ENCODE measurements at places on chromosomes 7 and 10.

DNA sequence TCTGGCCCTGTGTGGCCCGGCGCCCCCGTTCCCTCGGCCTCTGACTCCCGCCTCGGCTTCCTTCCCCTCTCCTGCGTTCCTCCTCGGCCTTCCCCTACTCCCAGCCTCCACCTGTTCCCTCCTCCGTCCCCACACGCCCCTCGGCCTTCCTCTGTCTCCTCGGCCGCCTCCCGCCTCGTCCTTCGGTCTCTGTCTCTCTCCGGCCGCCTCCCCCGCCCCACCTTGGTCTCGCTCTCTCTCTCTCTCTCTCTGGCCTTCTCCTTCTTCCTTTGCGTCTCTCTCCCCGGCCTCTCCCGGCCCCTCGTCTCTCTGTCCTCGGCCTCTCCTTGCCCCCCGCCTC, 588 bp downstream of the GET4 start:
- DNase-seq = no peak

- peak; percentile 72 for DNase-seq
These were observed 758 bp upstream of the OPTN start for GRCh38 chr10:13099144-13099665.

- peak; percentile 74 for DNase-seq
These were observed 72.7 kb downstream of the ELFN1 start for GRCh38 chr7:1742555-1743303.

DNA sequence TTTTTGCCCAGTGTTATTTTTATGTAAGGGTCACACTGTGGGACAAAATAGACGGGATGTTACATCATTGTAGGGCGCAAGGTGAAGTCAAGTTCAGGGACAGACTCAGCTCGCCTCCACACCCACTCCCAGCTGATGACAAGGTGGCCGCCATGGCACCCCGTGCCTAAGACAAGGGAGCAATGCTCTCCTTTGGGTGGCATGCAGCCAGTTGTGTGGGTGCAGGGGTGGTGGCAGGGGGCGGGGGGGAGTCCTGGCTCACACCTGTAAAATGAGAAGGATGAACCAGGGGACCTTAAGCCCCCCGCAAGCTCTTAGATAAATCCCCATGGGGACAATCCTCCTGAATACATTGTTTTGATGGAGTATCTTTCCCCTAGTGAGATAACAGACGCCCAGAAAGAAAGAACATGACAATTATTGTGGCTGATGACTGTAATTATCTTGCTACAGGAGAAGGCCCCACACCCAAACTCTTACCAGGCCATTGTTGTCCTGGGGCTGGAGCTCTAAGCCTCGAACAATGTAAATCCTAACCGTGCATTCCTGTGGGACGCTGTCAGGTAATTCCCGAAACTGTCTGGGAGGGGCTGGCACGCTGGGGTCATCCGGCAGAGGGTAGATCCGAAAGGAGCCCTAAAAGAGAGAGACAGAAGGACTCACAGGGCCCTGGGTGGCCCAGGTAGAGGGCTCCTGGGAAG, 148.7 kb downstream of the MYOF start:
- peak; percentile 86 for DNase-seq

DNA sequence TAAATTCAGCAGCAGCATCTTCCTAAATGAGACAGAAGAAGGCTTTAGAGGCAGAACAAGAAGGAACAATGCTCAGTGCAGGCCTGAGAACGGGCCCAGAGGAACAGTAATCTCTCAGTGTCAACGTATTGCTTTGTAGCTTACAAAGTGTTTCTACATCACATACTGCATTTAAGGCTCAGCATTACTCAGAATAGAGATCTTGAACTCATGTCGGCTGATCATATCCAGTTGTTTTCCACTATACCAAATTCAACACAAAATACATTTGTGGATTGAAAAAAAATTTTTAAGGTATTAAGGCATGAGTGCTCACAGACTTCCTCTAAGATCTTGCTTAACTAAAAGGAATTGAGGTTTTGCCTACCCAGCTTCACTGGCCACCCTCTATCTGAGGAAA, 325.1 kb downstream of the HPSE2 start:
- no peak for DNase-seq

DNA sequence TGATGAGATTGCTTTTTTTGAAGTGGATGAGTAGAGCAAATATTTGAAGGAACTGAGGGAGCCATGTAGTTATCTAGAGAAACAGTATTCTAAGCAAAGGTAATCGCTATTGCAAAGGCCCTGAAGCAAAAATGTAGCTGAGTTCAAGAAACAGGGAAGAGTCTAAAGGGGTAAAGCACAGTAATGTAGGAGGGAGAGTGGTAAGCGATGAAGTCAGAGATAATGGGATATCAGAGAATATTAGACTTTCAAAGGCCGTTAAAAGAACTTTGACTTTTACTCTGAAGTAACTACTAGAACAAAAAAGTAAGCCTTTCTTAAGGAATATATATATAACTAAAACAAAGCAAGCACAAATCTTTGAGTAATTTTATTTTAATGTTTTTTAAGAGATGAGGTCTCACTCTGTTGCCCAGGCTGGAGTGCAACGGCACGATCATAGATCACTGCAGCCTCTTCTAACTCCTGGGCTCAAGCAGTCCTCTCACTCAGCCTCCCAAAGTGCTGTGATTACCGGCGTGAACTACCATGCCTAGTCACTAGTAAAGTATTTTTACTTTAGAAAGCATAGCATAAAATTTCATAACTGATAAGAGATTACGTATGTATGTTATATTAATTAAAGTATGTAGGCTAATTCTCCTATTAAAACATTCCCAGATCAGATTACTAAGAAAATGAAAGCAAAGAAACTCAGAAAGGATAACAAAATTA, 61.7 kb upstream of the OIT3 start:
- no peak for DNase-seq

DNA sequence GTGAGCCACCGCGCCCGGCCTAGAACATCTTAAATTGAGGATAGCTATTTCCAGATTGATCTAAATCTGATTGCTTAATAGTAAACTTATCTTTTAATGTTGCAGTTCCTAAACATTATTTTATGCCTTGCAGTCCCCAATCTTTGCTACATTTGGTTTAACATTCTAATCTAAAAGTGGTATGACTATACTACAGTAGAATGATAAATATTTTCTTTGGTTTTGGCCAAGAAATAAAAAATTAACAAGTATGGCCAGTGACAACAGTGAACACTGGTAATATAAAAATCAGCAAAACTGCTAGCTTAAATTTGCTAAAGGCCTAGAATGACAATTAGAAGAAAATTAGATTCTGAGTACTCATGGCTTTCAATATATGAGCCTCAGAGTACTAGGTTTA, 73.5 kb downstream of the CDK6 start:
- no peak for DNase-seq

DNA sequence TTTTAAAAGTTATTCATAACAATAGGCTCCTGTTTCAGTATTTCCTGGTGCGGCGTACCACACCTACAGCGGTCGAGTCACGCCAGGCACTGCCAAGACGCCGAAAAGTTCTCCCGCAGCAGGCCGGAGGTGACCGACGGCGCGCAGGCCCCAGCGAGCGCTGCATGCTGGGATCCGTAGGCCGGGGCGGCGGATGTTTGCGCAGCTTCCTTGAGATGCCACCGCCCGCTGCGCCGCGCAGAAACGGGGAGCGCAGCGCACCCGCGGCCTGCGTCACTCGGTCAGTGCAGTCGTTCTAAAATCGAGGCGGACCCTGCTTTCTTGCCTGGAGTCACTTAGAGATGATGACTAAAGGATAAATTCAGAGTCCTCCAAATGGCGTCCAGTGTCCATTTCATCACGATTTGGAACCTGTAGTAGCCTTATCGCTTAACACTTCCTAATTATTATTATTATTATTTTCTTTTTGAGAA, 1.3 kb upstream of the KIF11 start:
- peak; percentile 89 for DNase-seq

GRCh38 chr7:138388673-138389491, 71.2 kb upstream of the TRIM24 start:
- no peak for DNase-seq

GRCh38 chr7:30845426-30846135, 66.1 kb upstream of the AQP1 start:
- no peak for DNase-seq

GRCh38 chr10:90658791-90659190, 199.0 kb downstream of the HTR7 start:
- no peak for DNase-seq

DNA sequence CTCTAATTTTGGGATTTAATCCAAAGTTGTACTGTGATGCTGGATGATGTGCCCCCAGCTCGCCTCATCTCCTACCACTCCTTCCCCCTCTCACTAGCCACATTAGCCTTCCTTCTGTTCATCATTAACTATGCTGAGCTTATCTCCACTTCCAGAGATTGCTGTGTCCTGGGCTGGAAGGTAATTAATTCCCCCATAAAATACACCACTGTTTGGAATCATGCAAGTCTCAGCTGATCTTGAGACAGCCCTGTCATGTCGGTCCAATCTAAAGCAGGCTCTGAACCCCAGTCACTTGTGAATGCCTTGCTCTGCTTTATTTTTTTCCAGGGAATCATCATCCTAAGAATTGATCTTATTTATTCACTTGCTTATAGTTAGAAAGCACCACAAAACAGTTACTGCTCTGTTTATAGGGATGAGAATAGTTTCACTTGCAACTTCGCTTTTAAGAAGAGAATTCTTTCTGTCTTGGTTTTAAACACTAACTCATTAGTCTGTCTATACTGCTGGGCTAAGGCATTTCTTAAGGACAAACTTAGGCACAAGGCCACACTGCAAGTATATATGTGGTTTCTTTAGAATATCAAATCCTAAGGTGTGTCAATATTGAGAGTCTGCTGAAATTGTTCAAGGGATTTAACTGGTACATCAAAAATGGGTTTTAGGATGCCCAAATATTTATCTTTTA, 341.1 kb upstream of the SEMA3A start:
- no peak for DNase-seq

GRCh38 chr7:135169964-135170273, 588 bp downstream of the CYREN start:
- DNase-seq = no peak

DNA sequence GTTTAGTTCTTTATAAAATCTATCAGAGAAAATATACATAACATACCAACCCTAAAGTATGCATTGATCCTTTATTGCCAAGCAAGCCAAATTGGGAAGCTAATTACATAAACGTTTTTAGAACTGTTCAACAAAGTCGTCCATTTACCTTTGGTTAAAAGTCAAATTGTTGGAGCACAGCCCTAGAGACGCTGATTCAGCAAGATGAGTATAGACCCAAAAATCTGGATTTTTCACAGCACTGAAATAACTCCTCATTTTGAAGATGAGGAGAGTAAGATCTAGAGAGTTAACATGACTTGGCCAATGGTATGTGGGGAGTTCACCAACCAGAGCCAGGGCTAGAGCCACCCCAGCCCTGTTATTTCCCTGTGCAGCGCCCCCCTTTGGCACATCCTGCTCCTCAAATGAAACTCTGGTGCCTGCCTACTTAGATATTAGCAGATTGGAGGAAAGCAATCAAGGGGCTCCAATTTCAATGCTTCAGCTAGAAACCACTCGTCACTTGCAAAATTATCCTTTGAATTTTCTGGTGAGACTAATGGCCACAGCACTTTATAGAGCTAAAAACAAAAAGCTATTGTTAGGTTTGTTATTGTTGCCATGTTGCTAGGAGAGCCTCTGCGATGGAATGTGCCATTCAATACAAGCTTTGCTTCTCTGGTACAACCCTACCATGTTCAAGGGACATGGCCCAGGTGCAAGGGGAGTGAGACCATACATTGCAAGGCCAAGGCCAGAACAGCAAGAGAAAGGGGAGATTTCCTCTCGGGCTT, 132.6 kb upstream of the ZEB1 start:
- DNase-seq = peak; percentile 71

DNA sequence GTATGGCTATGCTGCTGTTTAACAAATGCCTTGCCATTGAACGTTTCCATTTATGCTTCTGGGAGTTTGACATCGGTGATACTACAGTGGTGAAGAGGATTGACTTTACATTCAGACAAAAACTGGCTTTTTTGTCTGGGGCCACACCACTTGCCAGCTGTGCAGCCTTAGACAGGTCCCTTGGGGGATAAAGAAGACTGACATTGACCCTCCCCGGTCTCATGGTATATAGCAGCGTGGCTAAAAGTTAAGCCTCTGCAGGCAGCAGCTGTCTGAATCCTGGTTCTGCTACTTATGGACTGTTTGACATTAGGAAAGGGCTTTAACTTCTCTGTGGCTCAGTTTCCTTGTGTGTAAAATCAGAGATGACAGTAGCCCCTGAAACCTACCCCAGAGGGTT, 42.0 kb upstream of the PTF1A start:
- DNase-seq = no peak

DNA sequence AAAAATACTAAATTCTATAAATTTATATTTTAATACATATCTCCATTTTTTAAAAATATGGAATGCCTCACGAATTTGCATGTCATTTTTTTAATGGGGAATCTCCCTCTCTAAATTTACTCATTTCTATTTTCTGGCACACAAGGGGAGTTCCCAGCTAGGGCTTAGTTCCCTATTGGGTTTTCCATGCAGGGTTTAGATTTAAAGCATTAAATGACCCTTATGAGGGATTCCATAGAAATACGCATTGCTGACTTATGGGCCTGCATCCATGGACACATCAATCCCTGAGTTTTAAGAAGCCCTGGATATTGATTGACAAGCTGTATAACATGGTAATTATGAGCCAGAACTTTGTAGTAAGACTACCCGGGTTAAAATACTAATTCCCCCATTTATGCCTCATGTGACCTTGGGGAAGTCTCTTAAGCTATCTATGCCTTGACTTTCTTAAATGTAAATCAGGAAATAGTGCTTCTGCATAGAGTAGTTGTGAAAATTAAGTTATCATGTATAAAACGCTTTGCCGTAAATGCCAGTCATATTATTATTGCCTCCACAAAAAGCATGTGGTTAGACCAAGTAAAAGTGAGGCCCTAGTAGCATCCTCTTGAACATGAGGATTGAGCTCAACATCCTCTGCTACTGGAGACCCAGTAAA, 78.8 kb upstream of the ANKRD1 start:
- DNase-seq = no peak

- DNase-seq = peak; percentile 41
These were observed 9.0 kb downstream of the SORCS3 start for GRCh38 chr10:104650072-104650471.

GRCh38 chr10:123140983-123141390, 5.2 kb downstream of the HMX3 start:
- DNase-seq = peak; percentile 43

DNA sequence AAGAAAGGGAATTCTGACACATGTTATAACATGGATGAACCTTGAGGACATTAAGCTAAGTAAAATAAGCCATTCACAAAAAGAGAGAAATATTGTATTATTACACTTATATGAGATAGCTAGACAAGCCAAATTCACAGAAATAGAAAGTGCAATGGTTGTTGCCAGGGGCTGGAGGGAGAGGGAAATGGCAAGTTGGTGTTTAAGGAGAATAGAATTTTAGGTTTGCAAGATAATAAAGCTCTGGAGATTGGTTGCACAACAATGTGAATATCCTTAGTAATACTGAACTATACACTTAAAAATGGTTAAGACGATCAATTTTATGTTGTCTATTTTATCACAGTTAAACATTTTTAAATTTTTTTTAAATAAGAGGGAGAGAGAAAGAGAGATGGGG, 25.0 kb upstream of the ADD3 start:
- no peak for DNase-seq
